Eye (tissue), 1 donor: ENCODE measurements at places on chromosomes 2 and 18.

DNA sequence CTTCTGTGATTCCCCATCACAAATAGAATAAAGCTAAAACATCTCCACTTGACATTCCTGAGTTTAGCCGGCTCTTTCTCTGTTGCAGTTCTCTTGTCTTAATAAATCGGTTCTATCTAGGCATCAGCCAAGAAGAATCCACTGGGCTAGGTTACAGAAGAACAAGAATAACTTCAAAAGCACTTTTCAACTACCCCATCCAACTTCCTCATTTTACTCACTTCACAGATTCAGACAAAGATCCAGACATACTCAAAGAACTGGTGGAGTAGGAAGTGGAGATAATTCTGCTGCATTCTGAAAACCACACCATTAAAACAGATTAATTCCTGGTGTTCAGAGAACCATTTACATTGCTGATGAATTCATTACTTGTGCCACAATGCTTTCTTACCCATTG, 9.6 kb upstream of the ALPK2 start:
- no peak for DNase-seq

DNA sequence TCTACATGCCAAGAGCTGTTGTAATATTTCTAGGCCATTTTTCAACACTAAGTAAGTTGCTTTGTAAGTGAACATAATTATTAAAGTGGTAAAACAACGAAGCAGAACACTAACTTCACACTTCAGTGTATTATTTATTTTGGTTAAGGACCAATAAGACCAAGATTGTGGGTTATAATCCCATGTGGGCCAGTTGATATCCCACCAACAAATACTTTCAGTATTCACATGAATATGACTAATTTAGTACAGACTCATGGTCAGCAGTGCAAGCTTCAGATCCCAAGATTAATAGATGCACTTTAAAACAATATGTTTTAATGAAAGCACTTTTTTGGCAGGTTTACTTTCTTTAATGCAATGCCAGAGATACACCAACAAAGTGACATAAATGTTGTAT, 154.3 kb downstream of the LCLAT1 start:
- no peak for DNase-seq

- DNase-seq, result no peak
These were observed 32.1 kb downstream of the E2F6 start for GRCh38 chr2:11433822-11434221.

DNA sequence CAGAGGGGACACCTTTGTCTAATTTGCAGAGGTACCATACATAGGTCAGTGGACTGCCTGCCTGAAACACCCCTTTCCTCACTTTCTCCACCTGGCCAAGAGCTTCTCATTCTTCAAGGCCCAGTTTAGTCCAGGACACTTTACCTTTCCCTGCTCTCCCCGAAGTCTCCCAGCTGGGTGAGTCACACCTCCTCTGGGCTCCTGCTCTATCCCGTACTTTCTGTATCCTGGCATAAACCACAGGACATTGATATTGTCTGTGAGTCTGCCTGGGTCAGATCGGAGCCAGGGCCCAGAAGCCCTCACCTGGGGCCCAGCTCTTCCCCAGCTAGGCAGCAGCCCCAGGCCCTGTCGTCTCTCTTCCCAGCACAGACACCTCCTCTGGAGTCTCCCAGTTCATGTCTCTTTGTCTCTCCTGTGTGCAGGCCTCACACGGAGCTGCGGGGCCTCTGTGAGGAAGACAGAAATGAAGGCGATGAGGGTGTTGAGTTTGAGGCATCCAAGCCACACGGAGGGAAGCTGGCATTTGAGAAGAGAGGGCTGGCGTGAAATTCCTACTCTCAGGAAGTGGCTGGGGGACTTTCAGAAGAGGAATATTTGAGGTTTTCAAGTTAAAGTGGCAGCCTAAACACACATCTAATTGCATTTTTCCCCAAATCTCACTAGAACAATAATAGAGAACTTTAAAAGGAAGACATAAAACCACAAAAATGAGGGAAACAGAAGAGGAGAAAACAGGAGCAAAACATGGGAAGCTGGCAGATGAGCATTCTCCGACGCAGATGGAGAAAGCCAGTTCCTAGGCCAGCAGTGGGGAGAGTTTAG, 79.6 kb upstream of the LAPTM4A start:
- DNase-seq, result no peak

- DNase-seq, result peak; percentile 72
These were observed 380.4 kb upstream of the POU3F3 start for GRCh38 chr2:104473546-104473945.

- no peak for DNase-seq
These were observed 56.1 kb downstream of the SLC35F5 start for GRCh38 chr2:113700186-113700841.

GRCh38 chr2:70336552-70336951, 34.7 kb upstream of the FAM136A start:
- no peak for DNase-seq

- DNase-seq, result no peak
These were observed 78.9 kb upstream of the SMAD7 start for GRCh38 chr18:49029628-49030027.

- DNase-seq, result peak; percentile 86
These were observed 9.7 kb downstream of the IL1RN start for GRCh38 chr2:113136828-113137775.

- no peak for DNase-seq
These were observed 365.6 kb downstream of the LRRTM4 start for GRCh38 chr2:77156599-77156998.

GRCh38 chr2:102978091-102978490, 216.3 kb downstream of the TMEM182 start:
- DNase-seq, result no peak

- peak; percentile 72 for DNase-seq
These were observed 11.0 kb downstream of the ANKRD12 start for GRCh38 chr18:9147440-9148202.

DNA sequence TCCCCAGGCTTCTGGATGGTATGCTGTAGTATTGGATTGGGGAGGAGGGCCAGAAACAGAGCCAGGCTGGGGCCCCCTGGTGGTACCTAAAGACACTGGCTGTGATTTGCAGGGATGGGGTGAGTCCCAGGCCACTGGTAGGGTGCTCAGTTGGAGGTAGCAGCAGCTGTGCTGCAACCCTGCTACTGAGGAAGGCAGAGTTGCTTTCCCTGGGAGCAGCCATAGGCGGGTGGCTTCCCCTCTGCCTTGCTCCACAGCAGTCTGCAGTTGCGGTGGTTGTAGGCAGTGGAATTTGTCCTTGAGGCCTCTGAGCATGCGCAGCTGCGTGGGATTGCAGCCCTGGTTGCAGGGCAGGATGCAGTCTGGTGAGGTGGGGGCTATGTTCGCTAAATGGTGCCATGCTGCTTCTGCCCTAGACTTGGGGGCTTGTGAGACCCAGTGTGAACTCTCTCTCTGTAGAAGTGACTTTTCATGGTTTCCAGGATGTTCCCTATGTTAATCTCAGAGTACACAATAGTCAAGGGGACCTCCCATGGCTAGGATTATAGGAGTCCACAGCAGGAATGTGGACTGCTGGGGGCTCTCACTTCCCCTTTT, 443.5 kb downstream of the XIRP2 start:
- peak; percentile 40 for DNase-seq

DNA sequence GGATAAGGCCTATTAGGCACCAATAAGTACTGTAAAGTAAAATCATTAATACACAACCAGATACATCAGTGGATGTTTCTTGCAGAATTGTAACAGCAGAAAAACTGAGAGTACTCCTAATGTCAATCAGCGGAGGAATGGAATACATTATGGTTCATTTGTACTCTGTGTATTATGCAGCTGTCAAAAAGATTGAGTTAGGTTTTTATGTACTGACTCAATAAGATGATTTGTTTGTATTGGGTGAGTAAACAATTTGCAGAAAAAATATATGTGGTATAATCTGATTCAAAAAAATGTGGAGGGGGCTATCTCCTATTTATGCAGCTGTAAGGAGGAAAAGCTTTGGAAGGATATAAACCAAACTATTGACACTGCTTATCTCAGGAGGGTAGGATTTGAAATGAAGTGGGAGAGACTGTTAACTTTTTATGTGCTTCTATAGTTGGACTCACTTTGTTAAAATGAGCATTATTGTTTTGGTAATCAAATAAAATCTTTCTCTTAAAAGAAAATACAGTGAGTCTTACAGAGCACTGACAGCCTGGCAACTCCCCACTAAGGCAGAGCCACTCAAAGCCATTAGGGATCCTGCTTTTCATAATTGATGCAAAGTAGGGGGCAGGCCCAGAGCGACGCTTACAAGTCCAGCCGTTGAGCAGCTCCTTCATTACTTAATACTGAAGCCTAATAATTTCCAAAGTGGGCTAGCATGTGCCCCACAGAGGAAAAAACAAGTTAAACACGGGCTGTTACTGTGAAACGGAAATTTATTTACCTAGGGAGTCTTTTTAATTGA, 168.8 kb downstream of the PHLPP1 start:
- no peak for DNase-seq

DNA sequence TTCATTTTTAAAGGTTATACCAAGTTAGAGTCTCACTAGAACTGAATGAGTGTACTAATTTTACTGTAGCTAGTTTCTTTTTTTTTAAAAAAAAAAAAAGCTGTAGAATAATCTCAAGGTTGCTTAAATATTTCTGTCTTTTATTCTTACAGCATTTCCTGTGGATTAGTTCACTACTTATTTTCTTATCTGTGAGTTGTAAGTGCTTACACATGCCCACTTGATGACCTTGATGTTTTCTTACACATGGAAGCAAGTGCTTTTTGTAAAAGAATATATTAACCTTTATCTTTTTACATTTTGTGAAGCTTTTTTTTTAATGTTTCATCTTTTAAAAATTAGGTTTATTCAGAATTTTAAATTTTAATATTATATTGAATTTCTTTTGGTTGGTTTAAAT, 57.8 kb downstream of the MSH2 start:
- DNase-seq, result no peak

GRCh38 chr2:27772804-27773203, 1.3 kb downstream of the MRPL33 start:
- no peak for DNase-seq

- DNase-seq, result no peak
These were observed 140.9 kb downstream of the DYM start for GRCh38 chr18:49319590-49319989.

DNA sequence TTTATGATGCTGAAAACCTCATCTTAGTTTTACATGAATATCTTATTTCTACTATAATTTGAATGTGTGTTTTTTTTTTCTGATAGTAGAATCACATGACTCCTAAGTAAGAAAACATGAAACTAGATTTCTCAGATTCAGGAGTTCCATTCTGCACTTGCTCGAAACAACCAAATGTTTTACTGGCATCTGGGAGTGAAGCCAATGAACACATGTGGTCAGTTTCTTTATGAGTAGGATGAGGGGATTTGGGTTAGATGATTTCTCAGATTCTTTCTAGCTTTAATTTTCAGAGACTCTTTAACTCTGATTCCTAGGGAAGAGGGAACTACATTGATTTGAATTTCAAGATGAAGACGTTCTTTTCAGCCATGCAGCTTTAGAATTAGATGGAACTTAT, 225.0 kb upstream of the NT5C1B start:
- peak; percentile 35 for DNase-seq

DNA sequence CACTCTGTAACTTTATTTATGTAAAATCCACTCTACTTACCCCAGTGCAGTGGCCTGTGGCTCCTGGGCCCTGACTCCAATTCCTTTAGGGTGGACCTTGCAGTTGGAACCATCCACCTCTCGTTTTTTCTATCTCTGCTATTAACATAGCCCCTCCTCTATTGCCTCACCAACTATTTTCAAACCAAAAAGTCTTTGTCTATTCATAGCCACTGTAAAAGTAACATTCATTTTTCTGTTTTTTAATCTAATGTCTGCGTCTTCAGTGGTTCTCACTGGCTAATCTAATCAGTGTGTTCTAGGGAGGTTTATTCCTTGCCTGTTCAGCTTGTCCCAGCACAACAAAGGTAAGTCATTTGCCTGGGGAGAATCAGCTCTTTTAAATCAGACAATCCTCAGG, at the start of gene SLC4A5:
Gene SLC4A5 (minus strand): TSS at position 101 of the 400 bp plus-strand sequence. CDS start 28,393 bp downstream, outside the sequence.
- DNase-seq, result no peak

- peak; percentile 10 for DNase-seq
These were observed 145.6 kb downstream of the AQP4 start for GRCh38 chr18:26719896-26720295.

- DNase-seq, result no peak
These were observed 31.1 kb downstream of the TOGARAM2 start for GRCh38 chr2:29012211-29012681.

- DNase-seq, result peak; percentile 89
These were observed 36.4 kb downstream of the PXDN start for GRCh38 chr2:1707771-1708418.

GRCh38 chr2:111909079-111909478, 10.7 kb downstream of the MERTK start:
- DNase-seq, result no peak

- no peak for DNase-seq
These were observed 78.6 kb upstream of the KLHL29 start for GRCh38 chr2:23306401-23306800.

DNA sequence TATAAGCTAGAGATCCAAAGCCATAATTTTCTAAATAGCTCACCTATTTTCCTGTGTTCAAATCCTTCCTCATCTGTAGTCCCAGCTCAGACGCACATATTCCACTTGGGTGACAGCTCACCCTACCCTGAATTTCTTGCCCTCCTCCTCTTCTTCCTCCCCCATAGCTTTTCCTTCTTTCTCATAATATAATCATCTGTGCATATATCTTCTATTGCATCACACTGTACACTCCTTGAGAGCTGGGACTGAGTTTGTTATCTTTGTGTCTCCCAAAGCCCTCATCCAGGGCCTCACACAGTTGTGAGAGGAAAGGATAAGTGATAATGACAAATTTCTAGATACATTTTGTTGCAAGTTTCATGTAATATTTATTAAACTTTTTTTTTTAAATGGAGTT, 55.9 kb upstream of the RTN4 start:
- DNase-seq, result no peak

- DNase-seq, result peak; percentile 83
These were observed 405.8 kb downstream of the EPHA4 start for GRCh38 chr2:221166292-221166691.

GRCh38 chr2:171590116-171590515, 67.8 kb downstream of the CYBRD1 start:
- DNase-seq, result no peak

GRCh38 chr2:180690611-180691010, 289.8 kb upstream of the UBE2E3 start:
- no peak for DNase-seq

- no peak for DNase-seq
These were observed 20.8 kb upstream of the MGAT5 start for GRCh38 chr2:134232868-134233727.

DNA sequence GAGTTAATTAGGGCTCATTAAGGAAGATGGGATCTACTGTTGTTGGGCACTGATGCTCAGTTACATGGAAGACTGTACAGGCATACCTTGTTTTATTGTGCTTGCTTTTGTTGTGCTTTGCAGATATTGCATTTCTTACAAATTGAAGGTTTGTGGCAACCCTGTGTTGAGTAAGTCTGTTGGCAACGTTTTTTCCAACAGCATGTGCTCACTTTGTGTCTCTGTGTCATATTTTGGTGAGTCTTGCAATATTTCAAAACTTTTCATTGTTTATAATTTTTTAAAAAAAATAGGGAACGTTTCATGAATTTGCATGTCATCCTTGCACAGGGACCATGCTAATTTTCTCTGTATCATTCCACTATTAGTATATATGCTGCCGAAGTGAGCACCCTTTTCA, 15.6 kb downstream of the PHLPP1 start:
- DNase-seq, result no peak
